CD4-positive, alpha-beta T cell treated with Interleukin-17A for 1 hour (primary cell): ENCODE measurements at places on chromosomes 1 and 21.

GRCh38 chr1:1665815-1666251, 7.0 kb upstream of the CDK11B start:
- peak; percentile 29 for DNase-seq

DNA sequence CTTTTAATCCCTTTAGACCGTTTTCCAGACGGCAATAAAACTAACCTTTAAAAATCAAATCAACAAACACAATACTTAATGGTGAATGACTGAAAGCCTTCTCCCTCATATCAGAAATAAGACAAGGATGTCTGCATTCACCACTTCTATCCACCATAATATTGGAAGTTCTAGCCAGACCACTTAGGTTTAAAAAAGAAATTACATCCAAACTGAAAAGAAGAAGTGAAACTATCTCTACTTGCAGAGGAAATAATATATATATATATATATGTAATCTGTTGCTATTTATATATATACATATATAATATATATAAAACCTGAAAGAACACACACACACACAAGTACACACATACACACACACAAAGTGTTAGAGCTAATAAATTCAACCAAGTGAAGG, 100.4 kb downstream of the BRINP3 start:
- no peak for DNase-seq

DNA sequence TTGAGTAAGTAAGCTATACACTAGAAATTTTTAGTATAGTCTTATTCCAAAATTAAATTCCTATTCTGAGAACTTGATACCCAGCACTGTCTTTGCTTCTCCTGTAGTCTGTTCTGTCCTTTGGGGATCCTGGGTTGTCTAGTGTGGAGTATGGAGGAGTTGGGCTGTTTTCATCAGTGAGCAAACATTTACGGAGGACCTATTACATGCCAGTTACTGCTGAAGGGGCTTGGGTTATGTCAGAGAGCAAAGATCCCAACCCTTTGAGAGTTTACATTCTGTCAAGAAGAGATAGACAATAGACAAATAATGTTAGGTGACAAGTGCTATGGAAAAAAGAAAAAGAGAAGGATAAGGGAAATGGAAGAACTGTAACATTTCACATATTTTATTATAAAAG, 9.0 kb downstream of the TRAPPC10 start:
- DNase-seq: no peak

DNA sequence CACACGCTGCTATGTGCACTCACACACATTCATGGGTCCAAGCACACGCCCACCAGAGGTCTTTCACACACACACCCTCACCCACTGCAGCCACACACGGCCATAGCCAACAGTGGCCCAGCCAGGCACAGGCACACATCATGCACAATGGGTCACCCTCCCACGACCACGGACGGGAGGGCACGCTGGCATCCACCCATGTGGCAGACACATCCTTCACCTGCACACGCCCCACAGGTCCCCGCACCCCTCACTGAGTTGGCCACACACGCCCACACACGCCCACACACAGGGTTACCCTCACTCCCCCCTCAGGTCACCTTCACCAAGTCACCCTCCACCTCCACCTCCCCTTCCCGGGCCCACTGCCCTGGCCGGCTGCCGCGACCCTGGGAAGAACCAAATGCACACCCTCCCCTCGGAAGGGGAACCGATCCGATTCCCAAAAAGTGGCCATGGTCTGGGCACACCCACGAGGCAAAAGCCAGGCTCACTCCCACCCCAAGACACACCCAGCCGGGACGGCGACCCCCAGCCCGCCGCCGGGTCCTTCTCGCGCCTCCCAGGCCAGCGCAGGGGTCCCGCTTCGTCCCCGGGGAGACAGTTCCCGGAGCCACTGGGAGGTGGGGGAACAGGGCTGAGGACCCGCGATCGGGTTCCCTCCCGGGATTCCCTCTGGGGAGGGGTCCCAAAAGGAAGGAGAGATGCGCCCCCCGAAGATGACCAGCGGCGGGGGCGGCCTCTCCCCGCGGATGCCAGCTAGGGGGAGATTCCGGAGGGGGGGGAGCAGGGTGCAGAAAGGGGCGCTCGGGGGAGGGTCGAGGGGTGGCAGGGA, 860 bp downstream of the SDC3 start:
- no peak for DNase-seq

DNA sequence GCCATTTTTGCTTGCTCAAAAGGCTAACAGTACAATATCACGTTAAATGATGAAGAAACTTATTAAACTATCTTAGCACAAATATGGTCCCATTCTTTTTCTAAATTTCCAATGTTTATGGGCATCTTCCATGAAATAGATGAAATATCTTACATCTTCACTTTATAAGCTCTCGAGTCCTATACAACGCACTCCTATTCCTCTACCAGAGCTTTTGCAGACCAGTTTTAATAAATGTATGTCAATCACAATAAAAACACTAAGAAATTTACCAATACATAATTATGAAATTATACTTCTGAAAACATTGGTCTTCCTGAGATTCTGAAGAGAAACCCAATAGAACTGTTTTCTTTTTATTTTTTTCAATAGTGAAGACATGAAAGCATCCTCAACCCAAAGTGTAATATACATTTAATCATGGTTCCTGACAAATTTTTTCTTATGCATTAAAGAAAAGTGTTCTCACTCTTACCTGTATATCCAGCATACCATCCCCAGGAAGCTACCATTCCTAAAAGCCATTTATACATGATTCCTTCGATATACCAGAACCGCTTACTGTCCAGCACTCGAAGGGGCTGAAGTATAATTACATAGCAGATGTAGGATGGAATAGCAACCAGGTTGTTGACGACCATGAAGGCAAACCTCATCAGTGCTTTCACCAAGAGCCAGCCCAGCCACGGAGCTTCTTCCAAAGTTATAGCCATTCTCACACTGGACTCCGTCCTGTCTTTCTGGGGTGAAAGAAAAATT, 1.8 kb downstream of the LPGAT1 start:
- no peak for DNase-seq

GRCh38 chr1:7287013-7287412, 484.1 kb upstream of the VAMP3 start:
- no peak for DNase-seq
